ENCODE measurements at places on chromosomes 6 and 20.

GRCh38 chr6:5763407-5763806 is 243.3 kb downstream of the NRN1 start:
- DNase-seq, result no peak

- DNase-seq, result peak; percentile 43
These were observed 3.0 kb upstream of the CRIP3 start for GRCh38 chr6:43311666-43312065.

- DNase-seq, result no peak
These were observed 133.9 kb upstream of the BTN3A2 start for GRCh38 chr6:26231006-26231587.

DNA sequence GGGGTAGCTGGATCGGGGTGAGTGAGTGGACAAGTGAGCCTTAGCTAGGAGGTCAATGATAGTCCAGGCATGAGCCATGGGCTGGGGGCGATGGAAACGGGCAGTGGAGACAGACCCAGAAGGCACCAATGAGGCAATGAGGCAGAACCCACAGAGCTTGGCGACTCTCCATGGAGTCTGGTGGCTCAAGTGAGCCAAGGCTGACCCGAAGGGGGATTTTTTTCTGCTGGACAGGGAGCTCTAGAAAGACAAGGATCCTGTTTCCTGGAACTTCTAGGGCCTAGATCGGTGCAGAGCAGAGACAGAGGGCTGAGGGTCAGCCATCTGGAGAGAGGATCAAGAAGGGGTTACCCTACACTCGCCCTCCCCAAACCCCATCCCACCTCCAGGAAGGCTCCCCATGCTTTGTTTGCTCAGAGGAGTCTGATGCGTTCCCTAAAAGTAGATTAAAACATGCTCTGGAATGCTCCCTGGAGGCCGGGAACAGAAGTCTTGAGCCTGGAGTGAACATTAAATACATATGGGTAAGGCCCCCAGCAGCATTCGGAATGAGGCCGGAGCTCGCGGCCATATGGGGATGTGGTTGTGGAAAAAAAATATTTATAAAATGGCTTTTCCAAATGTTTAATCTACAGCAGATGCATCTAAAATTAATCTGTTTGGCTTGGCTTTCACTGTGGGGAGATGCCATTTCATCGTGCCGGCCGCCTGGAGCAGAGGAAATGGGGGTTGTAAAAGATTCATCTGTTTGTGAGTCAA is 237.8 kb upstream of the PMEPA1 start:
- DNase-seq, result no peak

DNA sequence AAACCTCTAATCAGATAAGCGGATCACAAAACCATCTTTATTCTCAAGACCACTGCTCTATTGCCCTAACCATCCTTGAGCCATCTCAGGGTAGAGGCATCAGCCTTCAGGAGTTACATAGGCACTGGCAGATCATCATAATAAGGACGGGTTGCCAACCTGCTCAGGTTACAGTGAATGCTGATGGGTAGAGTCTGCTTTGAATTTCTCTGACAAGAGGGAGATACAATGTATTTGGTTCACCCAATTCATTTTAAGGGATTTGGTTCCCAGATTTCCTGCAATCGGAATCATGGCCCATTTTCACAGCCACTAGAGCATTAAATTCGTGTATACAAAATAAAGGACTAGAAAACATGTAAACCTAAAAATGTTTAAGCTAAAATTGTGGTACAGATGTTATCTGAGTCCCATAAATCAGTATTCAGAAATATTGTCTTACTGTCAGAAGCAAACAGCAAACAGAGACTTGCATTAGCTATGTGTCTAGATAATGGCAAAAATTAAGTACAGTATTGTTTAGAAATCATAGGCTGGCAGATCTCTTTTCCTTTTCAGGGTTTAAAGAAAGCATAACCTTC is 41.9 kb upstream of the TMEM170B start:
- no peak for DNase-seq

DNA sequence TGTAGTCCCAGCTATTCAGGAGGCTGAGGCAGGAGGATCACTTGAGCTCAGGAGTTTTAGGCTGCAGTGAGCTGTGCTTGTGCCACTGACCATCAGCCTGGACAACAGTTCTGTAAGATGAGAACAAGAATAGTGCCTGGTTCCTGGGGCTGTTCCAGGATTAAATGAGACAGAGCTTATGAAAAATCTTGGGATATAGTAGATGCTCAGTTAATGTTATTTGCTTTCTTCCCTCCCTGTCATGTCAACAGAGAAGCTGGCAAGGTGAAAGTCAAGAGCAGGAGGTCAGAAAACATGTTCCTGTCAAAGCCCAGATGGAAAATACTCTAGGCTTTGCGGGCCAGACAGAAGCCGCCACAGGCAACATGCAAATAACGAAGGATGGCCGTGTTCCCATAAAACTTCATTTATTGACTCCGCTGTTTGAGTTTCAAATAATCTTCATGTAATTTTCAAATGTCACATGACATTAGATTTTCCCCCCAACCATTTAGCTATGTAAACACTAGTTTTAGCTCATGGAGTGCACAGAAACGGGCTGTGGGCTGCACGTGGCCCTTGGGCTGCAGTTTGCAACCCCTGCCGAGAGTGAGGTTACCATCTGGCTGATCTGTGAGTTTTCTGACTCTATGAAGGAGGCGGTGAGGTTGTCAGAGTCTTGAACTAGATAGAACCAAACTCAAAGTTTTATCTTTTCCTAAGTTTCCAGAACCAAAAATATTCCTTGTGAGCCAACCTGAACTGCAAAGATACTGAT is 63.4 kb upstream of the PMEPA1 start:
- DNase-seq, result no peak

GRCh38 chr6:145756170-145756662 is 20.9 kb upstream of the EPM2A start:
- peak; percentile 78 for DNase-seq

- DNase-seq, result peak; percentile 50
These were observed 20.2 kb downstream of the LEMD2 start for GRCh38 chr6:33768644-33769120.

GRCh38 chr6:155185544-155185943 is 78.3 kb upstream of the CLDN20 start:
- no peak for DNase-seq

- no peak for DNase-seq
These were observed 31.3 kb downstream of the TRIM27 start for GRCh38 chr6:28892525-28892924.

GRCh38 chr6:151442371-151442770 is 9.6 kb downstream of the RMND1 start:
- no peak for DNase-seq

- no peak for DNase-seq
These were observed 47.6 kb upstream of the HBS1L start for GRCh38 chr6:135102191-135102590.

GRCh38 chr20:20627471-20627870 is 85.0 kb downstream of the RALGAPA2 start:
- DNase-seq, result no peak

GRCh38 chr6:86791476-86791875 is 145.9 kb upstream of the HTR1E start:
- no peak for DNase-seq

DNA sequence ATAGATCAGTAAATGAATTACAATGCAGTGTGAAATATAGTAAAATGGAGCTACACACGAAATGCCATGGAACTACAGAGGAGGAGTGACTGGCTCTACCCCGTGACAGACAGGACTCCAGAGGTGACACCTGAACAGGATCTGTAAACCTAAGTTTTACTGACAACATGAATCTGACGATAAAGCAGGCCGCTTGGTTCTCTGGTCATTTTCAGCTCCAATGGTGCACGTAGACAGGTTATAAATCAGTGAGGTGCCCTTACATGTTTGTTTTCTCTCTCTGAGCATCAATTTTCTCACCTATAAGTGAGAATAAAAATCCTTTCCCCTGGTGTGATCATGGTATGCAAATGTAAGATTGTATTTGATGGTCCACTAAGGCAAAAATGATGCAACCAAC is 301.7 kb upstream of the PLN start:
- DNase-seq, result no peak

DNA sequence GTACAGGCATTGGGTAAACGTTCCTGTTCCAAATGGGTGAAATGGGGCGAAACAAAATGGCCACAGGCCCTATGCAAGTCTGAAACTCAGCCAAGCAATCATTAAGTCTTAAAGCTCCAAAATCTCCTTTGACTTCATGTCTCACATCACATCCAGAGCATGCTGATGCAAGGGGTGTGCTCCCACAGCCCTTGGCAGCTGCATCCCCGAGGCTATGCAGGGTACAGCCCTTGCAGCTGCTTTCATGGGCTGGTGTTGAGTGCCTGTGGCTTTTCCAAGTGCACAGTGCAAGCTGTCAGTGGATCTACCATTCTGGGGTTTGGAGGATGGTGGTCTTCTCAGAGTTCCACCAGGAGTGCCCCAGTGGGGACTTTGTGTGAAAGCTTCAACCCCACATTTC is 270.0 kb upstream of the CDYL start:
- no peak for DNase-seq

- no peak for DNase-seq
These were observed 385.5 kb downstream of the TENT5A start for GRCh38 chr6:81366972-81367371.

DNA sequence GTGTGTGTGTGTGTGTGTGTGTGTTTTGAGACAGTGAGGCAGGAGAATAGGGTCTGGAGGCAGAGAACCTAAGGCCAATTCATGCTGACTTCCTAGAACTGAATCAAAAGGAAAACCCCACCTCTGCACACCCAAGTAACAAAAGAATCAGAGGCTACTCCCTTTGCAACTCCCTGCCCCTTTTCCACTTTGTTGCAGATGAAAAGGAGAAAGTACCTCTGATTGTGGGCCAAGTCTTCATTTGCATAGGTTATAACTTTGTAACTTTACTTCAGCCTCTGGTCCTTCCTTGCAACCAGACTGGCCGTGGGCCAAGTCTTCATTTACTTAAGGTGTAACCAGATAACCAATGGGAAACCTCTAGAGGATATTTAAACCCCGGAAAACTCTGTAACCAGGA is 168.8 kb downstream of the EYA2 start:
- no peak for DNase-seq

DNA sequence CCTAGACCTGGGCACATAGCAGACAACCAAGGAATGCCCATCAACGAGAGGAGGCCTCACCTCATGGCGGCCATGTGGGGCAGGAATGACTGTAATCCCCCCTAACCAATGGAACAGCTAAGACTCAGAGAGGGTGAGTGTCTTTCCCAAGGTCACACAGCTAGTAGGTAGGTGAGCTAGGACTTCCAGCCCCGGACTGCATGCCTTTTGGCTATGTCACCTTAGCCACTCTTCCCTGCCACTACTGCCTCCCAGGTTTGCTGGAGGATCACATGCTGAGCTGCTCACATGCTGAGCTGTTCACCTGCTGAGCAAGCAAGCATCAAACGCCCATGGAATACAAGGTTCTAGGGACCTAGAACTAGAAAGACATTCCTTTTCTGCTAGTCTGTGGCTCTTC is 188.5 kb upstream of the PMEPA1 start:
- DNase-seq, result no peak

- no peak for DNase-seq
These were observed 12.7 kb downstream of the KCNS1 start for GRCh38 chr20:45088247-45088646.

- DNase-seq, result no peak
These were observed 45.5 kb downstream of the SNAP25 start for GRCh38 chr20:10264166-10264558.

DNA sequence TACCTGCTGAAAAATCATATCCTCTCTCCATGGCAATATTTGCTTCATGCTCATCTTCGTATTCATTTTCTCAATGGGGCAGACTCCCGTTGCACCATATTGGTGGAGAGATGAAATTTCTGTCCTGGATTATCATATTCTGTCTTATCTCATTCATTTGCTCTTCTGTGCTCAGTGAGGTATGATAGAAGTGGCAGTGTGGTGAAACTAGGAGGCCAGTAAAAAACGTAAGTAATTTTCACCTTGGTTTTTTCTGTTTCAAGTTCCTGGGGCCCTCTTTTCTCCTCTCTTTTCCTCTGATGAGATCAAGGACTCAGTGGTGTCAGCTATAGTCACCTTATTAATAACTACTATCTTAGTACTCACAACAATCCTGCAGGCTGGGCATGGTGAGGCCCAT is 182.5 kb upstream of the HDAC2 start:
- no peak for DNase-seq

GRCh38 chr6:75932067-75932466 is 140.4 kb downstream of the IMPG1 start:
- DNase-seq, result no peak
